ENCODE measurements at places on chromosomes 12 and 14.

DNA sequence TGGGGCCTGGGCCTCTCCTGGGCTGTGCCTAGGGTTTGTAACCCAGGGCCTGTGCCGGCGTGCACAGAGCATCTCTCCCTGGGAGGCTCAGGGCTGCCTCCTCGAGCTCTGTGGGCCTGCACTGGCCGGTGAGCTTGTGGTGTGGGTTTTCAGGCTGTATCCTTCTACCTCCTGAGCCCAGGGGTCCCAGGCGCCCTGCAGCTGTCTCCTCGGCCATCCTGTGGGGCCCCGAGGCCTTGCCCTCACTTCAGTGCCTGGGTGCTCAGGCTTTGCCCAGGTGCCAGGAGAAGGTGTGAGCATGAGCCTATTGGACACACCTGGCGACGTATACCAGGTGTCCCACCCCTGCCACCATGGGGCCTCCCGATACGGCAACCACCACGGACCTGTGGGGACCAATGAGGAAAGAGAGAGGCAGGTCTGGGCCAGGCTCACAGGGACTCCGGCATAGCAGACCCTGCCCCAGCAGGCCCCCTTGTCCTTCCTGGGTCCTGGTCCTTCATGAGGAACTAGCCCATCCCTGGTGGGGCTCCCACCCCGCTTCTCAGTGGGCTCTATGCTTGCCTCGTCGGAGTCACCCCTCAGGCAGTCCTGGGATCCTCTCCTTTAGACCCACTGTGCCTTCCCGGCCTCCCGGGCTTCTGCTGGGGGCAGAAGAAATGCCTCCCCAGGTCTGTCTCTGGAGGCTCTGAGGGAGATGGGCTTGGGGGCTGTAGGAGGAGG, 400.2 kb downstream of the TMEM121 start:
- no peak for DNase-seq

DNA sequence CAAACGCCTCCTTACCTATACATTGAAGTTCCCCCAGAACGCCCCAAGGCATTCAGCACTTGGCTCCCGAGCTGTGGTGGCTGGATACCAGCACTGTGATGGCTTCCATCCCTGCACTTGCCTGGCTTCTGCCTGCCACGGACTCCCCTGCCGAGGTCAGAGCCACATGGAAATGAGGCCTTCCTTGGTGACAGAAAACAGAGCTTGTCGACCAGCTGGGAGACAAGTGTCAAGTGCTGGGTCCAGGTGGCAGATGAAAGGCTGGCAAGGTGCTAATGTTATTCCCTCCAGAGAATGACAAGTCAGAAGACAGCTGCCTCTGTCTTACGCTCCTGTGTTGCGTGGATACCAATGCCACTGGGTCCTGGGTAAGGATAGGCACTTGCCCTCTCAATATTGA, 26.2 kb upstream of the GNG2 start:
- no peak for DNase-seq

DNA sequence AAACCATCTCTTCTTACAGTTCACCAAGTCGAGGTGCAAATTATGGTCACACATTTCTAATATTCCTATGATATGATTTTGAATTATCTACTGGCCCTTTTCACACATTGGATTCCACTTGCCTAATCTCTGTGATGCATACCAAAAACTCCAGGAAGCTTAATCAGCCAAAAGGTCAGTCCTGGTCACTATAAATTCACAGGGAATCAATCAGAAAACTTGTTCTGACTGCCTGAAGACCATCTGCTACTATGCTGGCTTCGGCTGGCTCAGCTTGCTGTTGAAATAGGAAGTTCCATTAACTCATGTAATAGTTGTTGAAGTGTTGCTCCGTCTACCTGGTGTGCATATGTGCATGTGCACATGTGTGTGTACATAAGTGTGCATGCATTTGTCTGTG, 142.8 kb upstream of the FLRT2 start:
- no peak for DNase-seq

DNA sequence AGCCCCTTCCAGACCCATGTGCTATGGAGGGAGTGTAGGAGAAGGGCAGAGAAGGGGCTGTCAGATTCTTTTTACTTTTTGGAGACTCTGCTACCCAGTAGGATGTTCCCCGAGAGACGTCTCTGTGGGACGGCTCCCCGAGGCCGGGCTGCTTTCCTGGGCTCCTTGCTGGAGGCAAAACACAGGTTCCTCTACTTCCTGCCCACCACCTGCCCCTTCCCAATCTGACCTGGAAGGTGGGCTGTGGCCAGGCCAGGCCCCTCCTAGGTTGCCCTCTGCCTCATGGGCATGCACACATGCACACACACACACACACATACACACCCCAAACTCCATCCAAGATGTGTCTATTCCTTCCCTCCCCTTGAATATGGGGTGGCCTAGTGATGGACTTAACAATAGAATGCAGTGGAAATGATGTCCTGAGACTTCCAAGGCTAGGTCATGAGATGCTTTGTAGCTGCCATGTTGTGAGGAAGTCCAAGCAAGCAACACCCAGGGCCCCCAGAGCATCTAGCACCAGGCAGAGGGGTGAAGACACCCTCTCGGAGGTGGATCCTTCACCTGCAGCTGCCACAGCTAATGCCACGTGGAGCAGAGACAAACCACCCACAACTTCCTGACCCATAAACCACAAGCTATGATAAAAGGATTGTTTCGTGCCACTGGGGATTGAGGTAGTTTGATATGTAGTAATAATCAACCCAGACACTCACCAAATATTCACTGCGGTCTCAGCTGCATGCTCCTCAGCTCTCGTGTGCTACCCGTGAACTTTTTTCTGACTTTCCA, 1.6 kb upstream of the ASB2 start:
- DNase-seq, result peak; percentile 57

GRCh38 chr12:92640691-92641090, 62.1 kb upstream of the PLEKHG7 start:
- DNase-seq, result no peak

- peak; percentile 4 for DNase-seq
Observed at GRCh38 chr14:59055439-59056045, 132.9 kb upstream of the DAAM1 start.

DNA sequence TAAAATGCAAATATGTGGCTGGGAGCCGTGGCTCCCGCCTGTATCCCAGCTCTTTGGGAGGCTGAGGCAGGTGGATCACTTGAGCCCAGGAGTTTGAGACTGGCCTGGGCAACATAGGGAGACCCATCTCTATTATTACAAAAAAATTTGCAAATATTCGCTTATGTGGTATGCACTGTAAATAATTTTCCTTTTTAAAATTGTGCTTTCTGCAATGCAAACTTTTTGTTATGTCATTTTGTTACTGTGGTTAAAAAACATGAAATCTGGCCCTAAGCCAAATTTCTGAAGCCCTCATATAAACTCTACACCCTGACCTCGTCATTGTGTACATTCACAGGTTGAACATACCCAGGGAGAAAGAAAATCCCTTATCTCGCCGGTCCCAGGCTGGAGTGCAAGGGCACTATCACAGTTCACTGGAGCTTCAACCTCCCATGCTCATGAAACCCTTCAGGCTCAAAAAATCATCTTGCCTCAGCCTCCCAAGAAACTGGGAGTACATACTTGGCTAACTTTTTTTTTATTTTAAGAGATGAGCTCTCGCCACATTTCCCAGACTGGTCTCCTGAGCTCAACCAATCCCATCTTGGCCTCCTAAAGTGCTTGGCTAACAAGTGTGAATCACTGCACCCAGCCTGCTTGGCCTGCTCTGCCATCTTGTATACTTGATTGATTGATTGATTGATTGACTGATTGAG, 24.7 kb downstream of the TRAPPC6B start:
- DNase-seq, result no peak

GRCh38 chr14:24312736-24313507, 1.6 kb downstream of the LTB4R start:
- DNase-seq, result no peak

DNA sequence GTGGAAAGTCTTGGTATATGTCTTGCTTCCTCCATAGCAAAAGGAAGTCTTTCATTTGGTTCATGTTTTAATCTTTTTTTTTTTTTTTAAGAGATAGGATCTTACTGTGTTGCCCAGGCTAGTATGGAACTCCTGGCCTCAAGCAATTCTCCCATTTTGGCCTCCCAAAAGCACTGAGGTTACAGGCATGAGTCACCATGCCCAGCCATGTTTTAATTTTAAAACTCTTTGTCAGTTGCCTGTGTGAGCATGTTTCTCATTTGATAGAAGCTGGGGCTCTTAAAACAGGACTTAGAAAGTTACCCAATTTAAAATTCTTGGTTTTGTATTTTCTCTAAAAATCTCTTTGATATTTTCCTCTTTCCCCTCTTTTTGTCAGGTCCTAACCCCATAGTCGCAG, 45.0 kb upstream of the REP15 start:
- no peak for DNase-seq
